Activated CD4-positive, alpha-beta T cell treated with anti-CD3 and anti-CD28 coated beads for 24 hours (primary cell): ENCODE measurements at places on chromosomes 7 and 10.

- DNase-seq, result no peak
These were observed 17.5 kb downstream of the AHR start for GRCh38 chr7:17315974-17316373.

DNA sequence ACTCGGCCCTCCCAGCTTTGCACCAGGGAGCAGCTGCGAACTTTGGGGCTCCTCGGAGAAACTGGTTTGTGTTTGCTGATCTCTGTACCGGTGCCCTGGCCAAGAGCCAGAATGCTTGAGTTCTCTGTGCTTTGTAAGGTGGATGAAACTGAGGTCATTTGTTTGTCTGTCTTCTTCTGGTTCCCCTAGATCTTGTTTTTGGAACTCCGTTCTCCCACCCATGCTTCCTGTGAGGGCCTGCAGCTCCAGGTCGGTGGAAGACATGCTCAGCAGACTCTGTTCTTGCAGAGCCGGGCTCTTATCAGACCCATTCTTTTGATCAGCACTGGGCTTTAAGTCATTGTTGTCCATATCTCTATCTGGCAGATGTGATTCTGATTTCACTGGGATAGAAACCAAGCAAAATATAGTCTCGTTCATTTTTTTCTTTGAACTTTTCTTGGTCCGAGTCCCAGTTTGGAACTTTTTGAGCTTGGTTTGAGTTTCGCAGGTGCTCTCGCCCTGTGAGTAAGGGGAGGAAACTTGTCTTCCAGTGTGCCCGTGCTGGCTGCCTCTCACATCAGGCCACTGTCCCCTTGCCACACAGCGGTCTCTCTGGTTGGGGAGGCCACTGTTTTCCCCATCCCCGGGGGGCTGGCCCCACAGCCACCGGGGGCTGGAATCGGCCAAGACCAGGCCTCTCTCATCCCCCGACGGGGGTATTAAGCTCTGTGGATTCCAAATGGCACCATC is 31.2 kb downstream of the JCAD start:
- DNase-seq, result no peak

- DNase-seq, result no peak
These were observed 733 bp upstream of the ARL5B start for GRCh38 chr10:18658271-18659124.

- peak; percentile 80 for DNase-seq
These were observed 55.8 kb downstream of the RBM17 start for GRCh38 chr10:6144406-6145165.

GRCh38 chr7:130396109-130396508 is 15.8 kb downstream of the CPA1 start:
- DNase-seq, result no peak

DNA sequence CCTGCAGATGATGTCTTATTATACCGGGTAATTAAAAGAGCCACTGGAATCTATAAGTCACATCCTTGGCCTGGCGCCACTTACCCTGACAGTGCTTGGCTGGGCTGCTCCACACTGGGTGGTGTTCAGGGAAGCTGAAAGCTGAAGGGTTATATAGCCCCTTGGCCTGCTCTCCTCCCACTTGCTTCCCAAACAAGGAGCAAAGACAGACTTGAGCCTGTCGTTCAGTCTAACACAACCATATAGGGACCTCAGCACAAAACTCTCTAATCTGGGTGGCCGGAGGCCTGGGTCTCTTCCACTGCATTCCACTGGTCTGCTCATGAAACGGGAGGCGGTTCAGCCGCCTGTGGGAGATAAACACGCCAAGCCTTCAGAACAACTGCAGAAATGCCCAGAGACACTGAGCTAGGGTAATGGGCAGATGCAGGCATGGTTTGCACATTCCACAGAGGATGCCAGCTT is at the start of gene ACTA2:
Gene ACTA2, minus strand, starts transcription at position 127 of the 465 bp plus-strand sequence. CDS start 3,843 bp downstream, outside the sequence.
- DNase-seq, result no peak

DNA sequence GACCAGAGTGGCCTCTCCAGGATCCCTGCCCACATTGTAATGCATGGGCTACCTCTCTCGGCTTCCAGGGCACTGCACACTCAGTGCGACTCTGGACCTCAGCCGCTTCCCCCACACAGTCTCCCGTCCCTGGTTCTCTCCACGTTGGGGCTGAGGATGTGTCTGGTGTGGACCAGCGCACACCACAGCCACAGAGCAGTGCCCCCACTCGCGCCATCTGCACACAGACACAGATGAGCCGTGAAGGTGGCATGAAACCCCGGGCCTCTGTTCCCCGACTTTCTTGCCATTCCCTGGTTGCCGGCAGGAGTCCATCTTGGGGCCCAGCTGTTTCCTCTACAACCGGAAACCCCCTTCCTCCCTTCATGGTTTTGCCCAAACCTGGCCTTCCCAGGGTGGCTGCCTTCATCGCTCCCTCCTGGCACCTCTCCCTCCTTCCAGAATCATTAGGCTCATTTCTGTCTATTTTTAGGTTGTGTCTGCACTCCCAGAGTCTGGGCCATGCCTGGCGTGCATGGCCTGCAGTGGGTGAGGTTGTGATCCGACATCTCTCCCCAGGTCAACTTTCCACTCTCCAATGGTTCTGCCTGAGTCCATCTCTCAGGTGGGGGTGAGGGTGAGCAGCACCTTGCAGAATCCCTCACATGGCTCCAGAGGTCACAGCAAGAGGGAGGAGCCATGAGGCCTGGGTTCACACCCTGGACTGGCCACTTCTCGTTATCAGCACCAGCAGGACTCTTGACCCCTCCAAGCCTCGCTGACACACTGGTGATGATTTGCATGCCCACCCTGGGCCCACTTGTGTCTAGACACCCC is 10.1 kb downstream of the RASGEF1A start:
- DNase-seq, result no peak

DNA sequence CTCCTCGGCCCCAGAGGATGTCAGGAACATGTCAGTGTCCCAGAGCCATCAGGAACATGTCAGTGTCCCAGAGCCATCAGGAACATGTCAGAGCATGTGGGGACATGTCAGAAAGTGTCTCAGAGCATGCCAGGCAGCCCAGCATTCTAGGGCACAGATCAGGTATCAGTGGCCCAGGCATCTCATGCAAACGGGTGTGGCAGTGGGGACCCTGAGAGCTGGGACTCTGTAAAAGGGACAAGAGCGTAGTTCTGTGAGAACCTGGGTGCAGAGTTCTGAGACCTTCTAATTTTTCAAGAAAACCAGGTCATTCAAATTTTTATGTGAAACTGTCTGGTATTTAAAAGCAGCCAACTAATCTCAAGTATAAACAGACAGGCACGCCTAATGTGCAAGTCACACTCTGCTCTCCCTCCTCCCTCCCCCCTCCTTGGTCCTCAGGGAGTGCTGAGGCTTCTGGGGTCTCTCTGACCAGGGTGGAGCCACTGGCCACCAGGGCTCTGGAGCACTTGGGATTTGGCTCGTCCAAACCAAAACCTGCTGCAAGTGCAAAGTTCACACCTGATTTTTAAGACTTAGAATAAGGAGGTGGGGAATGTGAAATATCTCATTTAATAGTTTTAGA is 64.6 kb downstream of the ALOX5 start:
- DNase-seq, result no peak

- peak; percentile 45 for DNase-seq
These were observed 809 bp downstream of the C10orf143 start for GRCh38 chr10:130109796-130110245.

DNA sequence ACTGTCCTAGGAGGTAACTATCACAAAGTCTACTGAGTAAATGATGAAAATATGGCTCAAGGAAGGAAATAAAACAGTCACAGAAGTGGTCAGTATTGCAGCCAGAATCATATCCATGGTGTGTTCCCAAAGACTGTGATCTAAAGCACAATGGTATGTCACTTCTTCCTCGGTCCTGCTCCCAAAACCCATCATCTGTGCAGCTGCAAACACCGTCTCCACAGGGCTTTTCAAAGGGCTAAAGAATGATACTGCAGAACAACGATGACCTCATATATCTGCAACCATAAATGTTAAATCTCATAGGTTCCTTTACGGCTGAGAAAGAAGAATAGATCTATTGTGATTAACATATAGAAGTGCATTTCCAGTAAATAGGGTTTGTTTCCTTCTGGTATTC is 465.0 kb downstream of the GRID1 start:
- DNase-seq, result no peak

DNA sequence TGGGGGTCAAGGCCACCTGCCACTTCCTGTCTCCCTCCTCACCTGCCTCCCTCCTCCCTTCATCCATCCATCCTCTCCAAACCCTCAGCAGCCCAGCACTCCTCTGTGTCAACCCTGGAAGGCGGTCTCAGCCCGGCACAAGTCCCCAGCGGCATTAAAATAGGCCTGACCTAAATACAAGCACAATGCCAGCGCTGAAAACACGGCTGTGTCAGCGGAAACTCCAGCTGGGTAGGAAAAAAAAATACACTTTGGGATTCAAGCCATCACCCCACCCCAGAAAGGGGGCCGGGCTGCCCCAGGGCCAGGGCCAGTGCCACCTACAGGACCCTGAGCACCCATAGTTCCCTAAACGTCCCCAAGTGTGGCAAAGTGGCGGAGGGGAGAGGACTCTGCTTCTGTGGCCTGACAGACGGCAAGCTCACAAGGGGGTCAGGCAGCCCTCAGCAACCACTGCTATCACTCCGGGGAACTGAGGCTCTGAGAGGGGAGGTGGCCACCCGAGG is 22.7 kb upstream of the GTF2IRD1 start:
- DNase-seq, result no peak

DNA sequence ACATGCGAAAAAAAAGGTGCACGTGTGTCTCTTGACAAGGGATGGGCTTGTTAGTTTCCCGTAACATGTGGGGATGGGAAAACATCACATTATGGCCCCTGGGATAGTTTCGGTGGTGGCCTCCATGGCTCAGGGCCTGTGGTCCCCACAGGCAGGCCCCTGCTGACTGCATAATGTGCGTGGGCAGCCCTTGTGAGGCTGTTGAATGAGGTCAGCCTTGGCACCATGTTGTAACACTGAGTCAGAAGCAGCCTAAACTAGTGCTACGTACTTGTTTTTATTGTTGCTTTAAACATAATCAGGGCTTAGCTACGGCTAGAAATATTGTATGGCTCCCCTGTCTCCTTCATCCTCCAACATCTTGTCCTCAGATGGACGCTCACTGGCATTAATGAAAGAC is 80.6 kb downstream of the BEND7 start:
- DNase-seq, result no peak

- no peak for DNase-seq
These were observed 143.2 kb upstream of the RET start for GRCh38 chr10:42933448-42934340.

GRCh38 chr7:137865764-137866163 is 19.0 kb upstream of the DGKI start:
- no peak for DNase-seq

DNA sequence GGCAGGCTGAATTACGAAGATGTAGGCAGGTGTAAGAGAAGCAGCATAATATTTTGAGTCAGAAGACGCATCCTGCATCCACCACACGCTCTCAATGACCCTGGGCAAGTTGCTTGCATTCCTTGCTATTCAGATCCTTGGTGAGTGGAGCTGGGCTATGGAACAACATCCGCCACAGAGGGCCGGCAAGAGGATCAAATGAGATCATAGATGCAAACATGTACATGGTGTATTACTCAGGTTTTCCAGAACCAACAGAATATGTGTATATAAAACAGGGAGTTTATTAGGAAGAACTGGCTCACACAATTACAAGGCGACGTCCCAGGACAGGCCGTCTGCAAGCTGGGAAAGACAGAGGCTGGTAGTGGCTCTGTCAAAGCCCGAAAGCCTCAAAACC is 51.5 kb downstream of the ADAM12 start:
- DNase-seq, result no peak

- no peak for DNase-seq
These were observed 75.8 kb downstream of the ZMIZ1 start for GRCh38 chr10:79144351-79145173.

DNA sequence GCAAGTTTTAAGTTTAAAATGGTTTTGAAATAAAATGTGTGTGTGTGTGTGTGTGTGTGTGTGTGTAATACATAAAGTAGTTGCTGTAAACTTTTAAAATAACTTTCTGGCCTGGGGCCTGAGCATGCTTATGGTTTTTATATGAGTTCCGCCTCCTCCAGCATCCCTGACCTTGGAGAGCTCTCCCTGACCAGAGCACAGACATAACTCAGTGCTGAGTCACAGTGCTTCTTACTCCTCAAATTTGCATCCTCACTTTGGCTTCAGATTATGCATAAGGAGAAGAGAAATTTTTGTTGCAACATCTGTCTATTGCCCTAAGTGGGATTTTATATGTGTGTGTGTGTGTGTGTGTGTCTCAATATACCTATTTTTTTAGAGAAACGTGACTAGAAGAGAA is 200.8 kb downstream of the ELMO1 start:
- no peak for DNase-seq

DNA sequence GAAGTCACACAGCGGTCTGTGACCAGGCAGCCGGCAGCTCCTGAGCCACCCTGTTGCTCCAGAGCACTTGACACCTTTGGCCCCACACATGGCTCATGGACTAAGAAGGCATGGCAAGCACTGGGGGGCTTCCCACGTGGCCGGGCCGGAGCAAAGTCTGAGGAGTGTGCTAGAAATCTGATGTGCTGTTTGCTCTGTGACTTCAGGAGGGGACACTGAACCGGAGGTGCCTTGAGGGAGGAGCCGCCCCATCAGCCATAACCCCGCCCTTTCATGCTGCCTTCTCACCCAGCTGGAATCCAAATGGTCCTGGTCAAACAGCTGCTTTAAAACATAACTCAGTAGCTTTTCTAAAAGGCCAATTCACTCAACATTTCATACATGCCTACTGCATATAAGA is 33.5 kb downstream of the PROSER2 start:
- DNase-seq, result no peak

GRCh38 chr7:40680657-40681056 is 545.9 kb downstream of the SUGCT start:
- no peak for DNase-seq

DNA sequence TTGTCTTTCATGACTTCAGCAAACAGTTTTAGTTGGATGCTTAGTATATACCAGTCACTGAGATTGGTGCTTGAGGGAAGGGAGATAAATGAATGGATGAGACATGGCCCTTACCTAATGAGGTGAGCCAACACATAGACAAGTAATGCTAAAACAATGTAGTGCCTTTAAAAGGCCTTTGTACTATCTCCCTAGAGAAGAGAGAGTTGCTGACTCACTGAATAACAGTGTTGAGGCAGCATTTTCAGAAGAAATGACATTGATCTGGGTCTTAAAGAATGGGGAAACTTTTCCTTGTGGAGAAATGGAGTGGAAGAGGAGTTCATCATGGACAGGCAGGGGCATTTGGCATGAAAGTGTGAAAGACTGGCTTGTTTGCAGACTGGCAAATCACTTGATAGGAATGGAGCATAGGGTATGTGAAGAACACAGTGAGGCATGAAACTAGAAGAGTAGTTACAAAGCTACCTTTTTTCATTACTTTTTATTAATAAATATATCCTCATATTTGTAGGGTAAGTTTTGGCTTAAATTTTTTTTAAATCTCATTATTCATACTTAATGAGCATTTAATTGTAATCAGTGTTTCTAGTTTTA is 91.2 kb downstream of the KAT6B start:
- DNase-seq, result no peak

DNA sequence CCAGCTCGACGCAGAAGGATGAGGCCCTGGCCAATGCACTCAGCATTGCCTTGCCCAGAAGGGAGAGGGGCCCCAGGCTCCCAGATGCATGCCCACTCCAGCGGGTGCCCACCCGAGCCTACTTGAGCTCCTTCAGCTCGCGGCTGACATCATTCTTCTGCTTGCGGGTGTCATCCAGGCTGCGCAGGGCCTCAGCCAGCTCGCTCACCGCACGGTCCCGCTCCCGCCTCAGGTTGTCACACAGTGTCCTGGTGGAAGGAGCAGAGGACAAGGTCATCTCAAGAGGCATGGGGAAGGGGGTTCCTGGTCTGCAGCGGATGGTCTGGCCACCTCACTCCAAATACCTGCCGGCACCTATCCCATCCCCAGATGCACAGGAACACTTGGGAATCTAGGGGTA is 92.8 kb downstream of the DLG5 start:
- DNase-seq, result no peak
